ENCODE measurements at places on chromosomes 16 and 17.

DNA sequence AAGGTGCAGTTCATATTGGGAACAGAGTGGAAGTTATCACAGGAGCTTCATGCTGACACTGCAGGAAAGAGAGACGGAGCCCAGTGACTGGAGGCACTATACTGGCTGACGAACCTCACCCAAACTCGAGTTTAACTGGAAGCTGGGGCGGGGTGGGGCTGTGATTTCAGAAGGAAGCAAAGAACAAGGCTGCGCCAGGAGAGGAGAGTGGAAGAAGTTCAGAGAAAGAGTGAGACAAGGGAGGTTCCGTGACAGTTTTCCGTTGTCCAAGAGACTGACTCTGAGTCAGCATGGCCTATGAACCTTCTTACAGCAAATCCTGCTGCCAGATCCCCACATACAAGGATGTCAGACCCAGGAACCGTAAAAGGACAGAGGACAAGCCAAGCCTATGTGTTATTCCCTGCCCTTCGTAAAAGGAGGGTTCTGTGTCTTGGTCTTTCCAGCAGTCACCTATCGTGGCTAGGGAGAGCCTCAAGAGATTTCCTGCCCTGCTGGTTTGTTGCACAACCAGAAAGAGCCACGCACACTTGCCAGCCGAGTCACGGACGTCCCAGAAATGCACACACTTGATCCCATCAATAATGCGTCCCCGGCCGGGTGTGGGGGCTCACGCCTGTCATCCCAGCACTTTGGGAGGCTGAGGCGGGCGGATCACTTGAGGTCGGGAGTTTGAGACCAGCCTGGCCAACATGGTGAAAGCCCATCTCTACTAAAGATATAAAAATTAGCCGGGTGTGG lies 5.1 kb downstream of the PITPNA start:
- DNase-seq, result no peak

DNA sequence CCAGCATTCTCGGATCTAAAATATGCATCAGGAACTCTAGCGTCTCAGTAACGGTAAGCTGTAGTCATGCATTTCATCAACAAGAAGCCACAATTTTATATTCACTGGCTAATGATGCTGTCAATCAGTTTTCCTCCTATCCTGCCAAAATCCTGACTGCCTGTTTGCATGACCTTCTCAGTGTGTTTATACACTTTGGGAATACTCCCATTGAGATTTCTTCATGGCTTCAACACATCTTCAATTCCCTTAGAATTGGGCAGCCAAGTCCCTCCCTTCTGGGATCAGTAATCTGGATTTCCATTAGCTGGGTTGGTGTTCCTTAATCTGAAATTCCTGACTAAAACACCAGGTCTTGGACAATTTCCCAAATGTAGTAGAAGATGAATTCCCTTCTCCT lies 348.9 kb upstream of the DYNLRB2 start:
- DNase-seq, result no peak

- no peak for DNase-seq
These were observed 8.4 kb downstream of the NDUFAB1 start for GRCh38 chr16:23587726-23588125.

- DNase-seq, result no peak
These were observed 46.5 kb upstream of the CDRT4 start for GRCh38 chr17:15513856-15514459.

- no peak for DNase-seq
These were observed 1.8 kb upstream of the CD300C start for GRCh38 chr17:74547736-74548135.

- DNase-seq, result no peak
These were observed 23.4 kb downstream of the CYB5D2 start for GRCh38 chr17:4166419-4166818.

GRCh38 chr16:83797013-83797412 lies 10.8 kb upstream of the HSBP1 start:
- no peak for DNase-seq

DNA sequence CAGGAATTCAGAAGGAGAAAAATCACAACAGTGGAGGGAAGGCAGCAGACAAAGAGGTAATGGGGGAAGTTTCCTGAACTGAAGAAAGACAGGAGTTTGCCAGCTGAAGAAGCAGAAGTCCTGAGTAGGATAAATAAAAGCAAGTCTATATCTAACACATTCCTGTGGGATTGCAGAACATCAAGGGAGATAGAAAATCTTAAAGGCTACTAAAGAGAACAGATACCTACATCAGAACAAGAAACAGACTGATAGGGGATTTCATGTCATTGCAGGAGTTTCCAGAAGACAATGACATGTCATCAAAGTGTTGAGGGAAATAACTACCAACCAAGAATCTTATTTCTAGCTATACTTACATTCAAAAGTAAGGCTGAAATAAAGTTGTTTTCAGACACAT lies 21.3 kb upstream of the CRYBA1 start:
- DNase-seq, result no peak

DNA sequence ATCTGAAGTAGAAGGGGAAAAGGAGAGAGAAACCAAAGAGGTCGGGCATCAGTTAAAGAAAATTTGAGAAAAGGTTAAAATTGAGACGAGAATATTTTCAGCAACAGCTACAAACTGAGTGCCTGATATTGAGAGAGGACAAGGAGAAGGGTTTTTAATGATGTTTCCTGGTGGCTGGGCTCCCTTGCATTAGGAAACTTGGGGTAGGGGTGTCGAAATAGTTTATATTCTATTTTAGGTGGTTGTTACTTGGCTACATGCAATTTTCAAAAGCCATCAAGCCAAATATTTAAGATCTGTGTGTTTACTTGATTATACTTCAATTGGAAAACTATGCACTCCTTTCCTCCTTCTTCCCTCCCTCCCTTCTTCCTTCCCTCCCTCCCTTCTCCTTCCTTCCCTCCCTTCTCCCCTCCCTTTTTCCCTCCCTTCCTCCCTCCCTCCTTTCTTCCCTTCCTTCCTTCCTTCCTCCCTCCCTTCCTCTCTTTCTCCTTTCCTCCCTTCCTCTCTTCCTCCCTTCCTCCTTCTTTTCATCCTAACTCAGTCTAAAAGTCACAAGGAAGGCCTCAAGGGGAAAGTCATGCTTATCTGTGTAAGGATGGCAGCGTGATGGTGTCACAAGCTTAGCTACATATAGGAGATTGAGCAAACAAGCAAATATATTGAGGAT lies 1.8 kb upstream of the APOH start:
- DNase-seq, result no peak

GRCh38 chr17:155576-155975 lies 18.2 kb downstream of the SCGB1C2 start:
- DNase-seq, result no peak
